ENCODE measurements at places on chromosomes 11 and 22.

- DNase-seq, result no peak
Observed at GRCh38 chr11:36431429-36432092, 78.5 kb downstream of the TRAF6 start.

- no peak for DNase-seq
Observed at GRCh38 chr11:70517203-70517602, 118.9 kb downstream of the CTTN start.

GRCh38 chr22:36306227-36306626 is 53.3 kb downstream of the APOL1 start:
- DNase-seq, result no peak

DNA sequence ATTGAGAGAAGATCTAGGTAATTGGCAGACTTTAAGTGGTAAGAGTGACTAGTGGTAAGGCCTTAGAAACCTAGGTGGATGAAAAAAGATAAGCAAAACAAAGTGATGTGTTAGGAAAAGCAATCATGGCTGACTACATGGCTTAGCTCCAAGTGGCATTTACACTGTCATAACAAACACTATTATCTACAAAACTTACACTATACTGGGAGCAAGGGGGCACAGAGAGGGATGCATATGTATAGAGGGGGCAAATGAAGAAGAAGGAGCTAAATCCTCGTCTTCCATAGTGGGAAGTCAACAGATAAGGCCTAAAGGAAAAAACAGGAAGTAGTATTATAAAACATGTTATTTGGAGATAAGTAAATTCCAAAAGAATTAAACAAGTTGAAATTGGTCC is 32.5 kb downstream of the ADORA2A start:
- DNase-seq, result no peak

DNA sequence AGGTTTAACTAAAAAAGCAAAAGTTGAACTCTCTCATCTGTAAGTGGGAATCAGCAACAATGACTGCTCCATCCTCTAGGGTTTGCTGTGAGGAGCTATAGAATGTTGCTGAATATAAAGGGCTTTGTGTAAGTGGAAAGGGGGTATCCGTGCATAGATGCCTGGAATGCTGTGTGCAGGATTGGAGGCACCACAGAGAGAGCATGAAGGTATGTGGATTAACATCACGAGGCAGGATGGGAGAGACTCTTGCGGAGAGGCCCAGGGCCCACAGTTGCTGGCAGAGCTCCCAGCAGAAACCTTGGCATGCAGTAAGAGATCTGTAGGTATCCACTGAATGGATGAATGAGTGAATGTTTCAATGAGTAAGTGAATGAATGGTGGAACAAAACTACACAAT is 298.7 kb upstream of the DDI1 start:
- no peak for DNase-seq

- DNase-seq, result no peak
Observed at GRCh38 chr22:43210631-43211515, 23.9 kb upstream of the TTLL12 start.

DNA sequence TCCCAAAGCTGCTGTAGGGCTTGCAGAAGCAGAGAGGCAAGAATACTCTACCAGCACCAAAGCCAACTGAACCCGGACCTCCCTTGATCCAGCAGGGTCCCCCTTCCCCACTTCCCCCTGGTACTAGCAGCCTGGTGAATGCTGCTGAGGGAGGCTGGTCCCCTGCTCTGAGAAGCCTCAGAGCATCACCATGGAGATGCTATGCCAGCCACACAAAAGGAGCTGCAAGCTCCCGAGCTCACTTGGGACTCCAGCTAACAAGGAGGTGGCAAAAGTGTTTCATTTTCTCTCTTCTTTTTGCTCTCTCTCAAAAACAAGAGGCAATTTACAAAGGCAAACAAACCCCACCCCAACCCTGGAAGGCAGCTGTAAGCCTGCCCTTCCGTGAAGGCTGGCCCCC is 509.8 kb downstream of the BUD13 start:
- no peak for DNase-seq

DNA sequence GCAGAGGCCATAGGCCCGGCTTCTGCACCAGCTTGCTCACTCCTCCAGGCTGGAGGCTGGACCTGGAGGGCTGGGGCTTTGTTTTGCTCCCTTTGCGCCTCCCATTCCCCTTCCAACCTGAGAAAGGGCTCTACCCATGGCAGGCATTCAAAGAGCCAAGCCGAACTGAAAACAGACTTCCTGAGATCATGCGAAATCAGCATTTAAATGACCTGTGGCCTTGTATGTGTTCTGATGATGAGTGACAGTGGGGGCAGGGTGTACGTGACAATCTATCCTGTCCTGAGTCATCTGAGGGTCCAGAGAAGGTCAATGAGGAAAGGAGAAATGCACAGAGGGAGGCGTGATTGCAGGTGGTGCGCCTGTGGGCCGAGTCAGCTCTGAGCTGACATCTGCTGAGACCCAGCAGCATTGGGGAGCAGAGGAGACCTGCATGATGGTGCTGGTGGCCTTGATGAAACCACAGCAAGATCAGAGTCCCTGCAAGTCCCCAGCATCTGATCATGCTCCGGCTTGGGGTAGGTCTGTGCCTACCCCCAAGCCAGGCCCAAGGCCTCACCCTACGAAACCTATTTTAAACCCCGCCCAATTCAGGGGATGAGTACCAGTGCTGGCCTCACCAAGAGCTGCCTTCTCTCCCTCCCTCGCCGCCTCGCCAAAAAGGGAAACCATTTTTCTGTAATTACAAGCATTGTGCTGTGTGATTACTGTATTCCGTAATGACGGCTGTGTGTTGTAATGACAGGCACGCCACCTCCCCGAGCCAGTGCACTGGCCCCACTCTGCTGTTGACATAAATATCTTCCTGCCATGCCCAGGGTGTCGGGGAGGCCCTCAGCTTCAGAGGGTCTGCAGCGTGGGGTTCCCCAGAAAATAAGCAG is 95.2 kb upstream of the ANO1 start:
- DNase-seq, result no peak

- DNase-seq, result no peak
Observed at GRCh38 chr22:27581688-27582087, 219.9 kb downstream of the MN1 start.

GRCh38 chr11:72832301-72833082 is 18.3 kb downstream of the ATG16L2 start:
- no peak for DNase-seq

GRCh38 chr11:61564936-61565696 is 15.8 kb downstream of the SYT7 start:
- no peak for DNase-seq

- no peak for DNase-seq
Observed at GRCh38 chr22:19214078-19214473, 35.5 kb upstream of the SLC25A1 start.

GRCh38 chr11:2945031-2945756 is 16.0 kb upstream of the PHLDA2 start:
- no peak for DNase-seq

GRCh38 chr22:43157874-43158546 is 6.7 kb downstream of the TSPO start:
- no peak for DNase-seq

DNA sequence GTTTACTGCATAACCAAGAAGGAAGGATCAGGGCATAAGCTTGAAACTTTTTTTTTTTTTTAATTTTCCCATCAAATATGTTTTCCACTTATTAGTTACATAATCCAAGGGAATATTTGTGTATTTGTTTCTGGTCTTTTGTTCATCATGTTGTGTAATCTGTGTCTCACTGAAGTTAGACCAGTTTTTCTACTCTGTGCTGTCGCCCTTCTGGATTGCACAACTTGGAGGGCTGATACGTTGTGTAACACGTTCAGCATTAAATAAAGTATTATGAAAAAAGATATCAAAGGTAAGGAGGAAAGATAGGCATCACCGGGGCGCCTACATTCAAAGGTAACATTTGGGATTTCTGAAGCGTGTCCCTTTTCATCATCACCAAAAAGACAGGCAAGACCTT is 3.3 kb upstream of the E2F8 start:
- no peak for DNase-seq

GRCh38 chr11:9759519-9760192 is 95.8 kb downstream of the SWAP70 start:
- peak; percentile 56 for DNase-seq

- no peak for DNase-seq
Observed at GRCh38 chr11:38927993-38928392, 2330.0 kb upstream of the RAG2 start.

- no peak for DNase-seq
Observed at GRCh38 chr11:129894278-129895125, 876 bp downstream of the NFRKB start.

DNA sequence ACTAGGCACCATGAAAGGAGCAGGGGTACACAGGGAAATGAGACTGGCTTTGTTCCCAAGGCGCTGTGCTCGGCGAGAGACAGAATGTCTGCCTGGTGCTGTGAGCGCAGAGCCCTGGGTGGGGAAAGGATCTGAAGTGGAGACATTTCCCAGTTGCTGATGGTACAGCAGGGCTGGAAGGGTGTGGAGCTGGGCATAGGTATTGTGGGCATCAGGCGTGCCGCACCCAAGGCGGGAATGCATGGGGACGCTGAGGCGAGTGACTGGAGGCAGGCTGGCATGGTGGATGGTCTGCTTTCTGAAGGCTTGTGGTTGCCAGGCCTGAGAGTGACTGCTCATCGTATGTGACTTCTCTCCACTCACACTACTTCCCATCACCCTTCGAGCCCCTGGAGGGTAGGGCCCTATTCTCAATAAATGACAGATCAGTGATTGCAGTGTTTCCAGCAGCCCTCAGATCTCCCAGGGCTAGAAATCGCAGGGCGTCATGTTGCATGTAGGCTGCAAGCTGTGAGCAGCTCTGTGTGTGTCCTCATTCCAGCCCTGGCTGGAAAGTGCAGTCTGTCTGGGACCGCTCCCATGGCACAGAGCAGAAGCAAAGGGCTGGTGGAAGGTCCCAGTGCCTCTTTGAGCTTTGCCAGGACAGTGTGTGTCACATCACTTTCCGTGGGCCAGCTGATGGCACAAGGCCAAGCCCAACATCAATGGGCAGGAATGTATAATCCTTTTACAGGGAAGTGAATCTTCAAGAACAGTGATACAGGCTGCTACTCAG is 67.7 kb downstream of the TBC1D22A start:
- DNase-seq, result no peak

- DNase-seq, result no peak
Observed at GRCh38 chr11:6472934-6473333, 807 bp downstream of the TRIM3 start.

GRCh38 chr11:61974766-61975631 is 7.6 kb upstream of the FTH1 start:
- no peak for DNase-seq

DNA sequence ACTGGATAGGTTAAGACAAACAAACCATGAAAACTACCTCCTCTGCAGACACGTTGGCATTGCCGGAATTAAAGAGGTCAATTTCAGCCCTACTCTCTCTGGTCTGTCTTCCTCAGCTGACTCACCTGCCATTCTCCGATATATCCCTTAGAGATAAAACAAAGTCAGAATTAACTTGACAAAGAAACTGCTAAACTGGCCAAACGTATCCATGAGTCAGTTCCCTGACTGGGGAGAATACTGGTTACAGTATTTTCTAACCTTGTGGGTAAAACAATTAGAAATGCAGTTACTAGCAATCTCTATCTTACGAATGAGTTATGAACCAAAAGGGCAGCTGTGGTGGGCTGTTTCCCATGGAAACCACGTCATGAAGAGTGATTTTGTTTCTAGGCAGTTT is 96.2 kb downstream of the RDX start:
- DNase-seq, result no peak

DNA sequence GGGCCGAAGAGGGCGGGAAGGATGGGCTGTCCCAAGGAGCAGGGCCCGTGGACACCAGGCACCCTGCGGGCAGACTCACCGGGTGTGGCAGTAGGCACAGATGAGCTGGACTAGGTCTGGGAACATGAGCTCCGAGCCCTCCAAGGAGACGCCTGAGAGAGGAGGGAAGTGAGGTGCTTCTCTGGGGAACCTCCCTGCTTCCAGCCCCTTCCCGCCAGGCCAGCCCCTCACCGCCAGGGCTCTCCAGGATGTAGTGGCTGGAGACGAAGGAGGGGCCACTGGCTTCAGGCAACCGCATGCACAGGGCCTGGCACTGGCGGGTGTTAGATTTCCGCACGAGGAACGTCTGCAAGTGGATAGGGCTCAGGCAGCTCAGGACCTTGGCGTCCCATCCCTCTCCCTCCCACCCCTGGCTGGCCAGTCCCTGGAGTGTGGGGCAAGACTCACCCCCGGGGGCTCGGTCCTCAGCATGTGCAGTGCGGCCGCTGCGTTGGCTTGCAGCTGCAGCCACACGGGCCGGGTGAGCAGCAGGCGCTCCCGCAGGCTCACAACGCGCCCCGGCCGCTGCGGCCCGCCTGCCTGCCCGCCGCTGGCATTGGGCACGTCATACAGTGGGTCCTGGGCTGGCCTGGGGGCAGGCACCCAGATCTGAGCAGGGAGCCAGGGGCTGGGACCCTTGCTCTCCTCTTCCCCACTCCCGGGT is 552 bp downstream of the RIN1 start:
- DNase-seq, result no peak

- DNase-seq, result no peak
Observed at GRCh38 chr11:69244266-69244665, 49.7 kb upstream of the MYEOV start.

GRCh38 chr11:113934761-113935160 is 30.2 kb downstream of the HTR3B start:
- DNase-seq, result no peak

GRCh38 chr11:71139516-71140205 is 112.7 kb downstream of the SHANK2 start:
- DNase-seq, result no peak

GRCh38 chr11:95557376-95557775 is 232.2 kb downstream of the FAM76B start:
- DNase-seq, result no peak

DNA sequence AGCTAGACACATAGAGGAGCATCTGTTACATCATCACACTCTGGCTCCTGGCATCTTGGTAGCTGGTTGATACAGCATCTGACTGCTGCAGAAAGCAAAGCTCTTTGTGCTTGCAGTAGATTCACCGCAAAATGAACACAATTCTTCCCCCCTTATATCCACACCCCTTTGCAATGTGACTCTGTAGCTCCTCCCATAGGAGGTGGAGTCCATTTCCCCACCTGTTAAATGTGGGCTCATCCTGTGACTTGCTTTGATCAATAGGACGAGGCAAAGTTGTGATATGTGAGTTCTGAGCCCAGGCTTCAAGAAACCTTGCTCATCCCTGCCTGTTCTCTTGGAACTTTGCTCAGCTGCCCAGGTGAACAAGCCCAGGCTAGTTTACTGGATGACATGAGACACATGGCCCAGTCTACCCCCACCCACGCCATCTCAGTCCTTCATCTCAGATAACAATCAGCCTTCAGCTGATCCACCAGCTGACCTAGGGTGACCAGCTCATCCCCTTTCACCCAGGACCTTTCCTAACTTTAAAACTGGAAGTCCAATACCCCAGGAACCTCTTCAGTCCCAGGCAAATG is 272.2 kb downstream of the TENM4 start:
- no peak for DNase-seq

Data from GM13976 (cell line).